ENCODE measurements at places on chromosomes 13 and 19.
A peak's percentile ranks its signal among the peaks of the same experiment; 100 is the strongest.

DNA sequence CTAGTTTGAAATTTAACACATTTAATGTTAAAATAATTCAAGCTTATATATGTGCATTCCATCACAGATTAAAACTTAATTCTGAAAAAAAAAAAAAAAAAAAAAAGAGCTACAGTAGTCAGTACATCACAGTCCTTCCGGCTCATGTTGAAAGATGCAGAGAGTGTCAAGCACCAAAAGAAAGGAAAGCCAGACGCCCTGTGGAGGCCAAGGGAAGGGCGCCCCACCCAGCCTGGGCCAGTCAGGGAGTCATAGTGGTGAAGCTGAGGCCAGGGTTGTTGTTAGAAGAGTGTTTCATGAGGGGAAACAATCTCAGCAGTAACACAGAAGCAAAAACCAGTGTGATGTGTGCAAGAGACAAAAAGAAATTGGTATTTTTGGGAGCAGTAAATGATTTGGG lies 375.3 kb downstream of the MTUS2 start:
- no peak for DNase-seq

GRCh38 chr13:101747039-101747438 lies 294.6 kb downstream of the ITGBL1 start:
- no peak for DNase-seq

GRCh38 chr13:85709072-85709471 lies 90.1 kb downstream of the SLITRK6 start:
- no peak for DNase-seq

DNA sequence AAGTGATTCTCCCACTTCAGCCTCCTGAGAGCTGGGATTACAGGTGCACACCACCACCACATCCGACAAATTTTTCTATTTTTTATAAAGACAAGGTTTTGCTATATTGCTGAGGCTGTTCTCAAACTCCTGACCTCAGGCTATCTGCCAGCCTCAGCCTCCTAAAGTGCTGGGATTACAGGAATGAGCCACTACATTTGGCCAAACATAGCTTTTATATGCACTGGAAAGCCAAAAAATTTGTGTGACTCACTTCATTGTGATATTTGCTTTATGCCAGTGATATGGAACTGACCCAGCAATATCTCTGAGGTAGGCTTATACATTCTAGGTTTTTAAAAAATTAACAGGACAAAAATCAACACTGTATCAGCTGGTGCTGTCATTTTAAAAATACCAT lies 26.8 kb upstream of the ACOD1 start:
- no peak for DNase-seq

DNA sequence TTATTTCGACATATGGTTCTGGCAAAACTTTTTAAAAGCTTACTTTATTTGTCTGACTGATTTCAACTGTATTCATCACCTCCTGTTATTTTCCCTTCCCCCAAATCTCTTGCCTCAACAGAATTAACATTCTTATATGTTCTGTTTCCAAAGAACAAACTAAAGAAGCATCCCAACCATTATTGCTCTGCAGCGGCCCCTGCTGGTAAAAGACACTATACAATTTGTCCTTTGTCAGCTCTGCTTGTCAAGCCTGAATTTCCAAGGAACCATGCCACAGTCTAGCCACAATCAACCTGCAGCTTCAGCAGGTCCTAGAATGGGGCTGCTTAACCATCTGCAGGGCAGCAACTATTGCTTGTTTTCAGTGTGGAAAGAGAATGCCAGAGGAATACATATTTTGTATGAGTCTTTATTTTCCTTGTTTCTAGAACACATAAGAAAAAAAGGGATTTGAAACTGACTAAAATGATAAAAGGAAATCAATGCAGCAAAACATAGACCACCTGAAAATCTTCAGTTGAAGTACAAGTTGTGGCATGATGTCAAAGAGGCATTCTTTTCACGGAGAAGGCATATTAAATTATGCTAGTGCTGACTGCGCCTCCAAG lies 845.3 kb downstream of the DIAPH3 start:
- peak; percentile 14 for DNase-seq

GRCh38 chr19:14407605-14408484 lies 11.3 kb downstream of the DDX39A start:
- no peak for DNase-seq

DNA sequence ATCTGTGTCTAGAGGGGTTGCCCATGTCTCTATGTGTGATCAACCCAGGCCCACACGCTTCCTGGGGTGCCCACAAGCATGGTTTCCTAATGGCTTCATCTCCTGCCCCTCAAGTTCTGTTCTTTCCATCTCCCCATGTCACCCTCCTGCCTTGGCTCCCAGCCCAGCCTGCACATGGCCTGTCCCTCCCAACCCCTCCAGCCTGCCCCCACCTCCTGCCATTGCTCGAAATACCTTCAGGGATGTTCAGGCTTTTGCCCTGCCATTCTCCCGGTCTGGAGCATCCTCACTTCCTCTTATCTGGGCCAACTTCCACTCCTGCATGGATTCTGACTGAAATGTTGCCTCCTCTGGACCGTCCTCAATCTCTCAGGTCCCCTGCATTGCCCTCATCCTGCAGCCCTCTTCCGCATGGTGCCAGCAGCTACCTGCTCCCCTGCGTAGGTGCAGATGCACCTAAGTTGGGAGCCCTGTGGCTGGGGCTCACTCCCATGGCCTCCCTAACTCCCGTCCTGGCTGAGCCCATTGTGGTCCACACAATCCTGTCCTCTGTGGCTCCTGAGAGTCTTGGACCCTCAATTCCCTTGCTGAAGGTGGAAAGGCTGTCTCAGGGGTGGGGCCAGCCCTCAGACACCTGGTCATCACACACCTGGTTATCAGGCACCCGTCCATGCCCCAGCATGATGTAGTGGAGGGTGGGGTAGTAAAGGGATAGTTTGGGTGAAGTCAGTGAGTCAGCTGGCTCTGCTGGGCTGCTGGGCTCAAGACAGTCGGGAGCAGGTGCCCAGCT lies 152.1 kb downstream of the URI1 start:
- DNase-seq, result no peak

- DNase-seq, result no peak
Observed at GRCh38 chr19:7483720-7484201, 5.1 kb downstream of the PEX11G start.

GRCh38 chr13:97720896-97721295 lies 232.6 kb upstream of the IPO5 start:
- DNase-seq, result no peak

GRCh38 chr13:48533961-48534600 lies 1.2 kb upstream of the RCBTB2 start:
- no peak for DNase-seq

GRCh38 chr13:19864746-19865309 lies 1.4 kb upstream of the ZMYM5 start:
- DNase-seq, result peak; percentile 50

- DNase-seq, result no peak
Observed at GRCh38 chr13:113064000-113064533, 41.5 kb upstream of the F7 start.

DNA sequence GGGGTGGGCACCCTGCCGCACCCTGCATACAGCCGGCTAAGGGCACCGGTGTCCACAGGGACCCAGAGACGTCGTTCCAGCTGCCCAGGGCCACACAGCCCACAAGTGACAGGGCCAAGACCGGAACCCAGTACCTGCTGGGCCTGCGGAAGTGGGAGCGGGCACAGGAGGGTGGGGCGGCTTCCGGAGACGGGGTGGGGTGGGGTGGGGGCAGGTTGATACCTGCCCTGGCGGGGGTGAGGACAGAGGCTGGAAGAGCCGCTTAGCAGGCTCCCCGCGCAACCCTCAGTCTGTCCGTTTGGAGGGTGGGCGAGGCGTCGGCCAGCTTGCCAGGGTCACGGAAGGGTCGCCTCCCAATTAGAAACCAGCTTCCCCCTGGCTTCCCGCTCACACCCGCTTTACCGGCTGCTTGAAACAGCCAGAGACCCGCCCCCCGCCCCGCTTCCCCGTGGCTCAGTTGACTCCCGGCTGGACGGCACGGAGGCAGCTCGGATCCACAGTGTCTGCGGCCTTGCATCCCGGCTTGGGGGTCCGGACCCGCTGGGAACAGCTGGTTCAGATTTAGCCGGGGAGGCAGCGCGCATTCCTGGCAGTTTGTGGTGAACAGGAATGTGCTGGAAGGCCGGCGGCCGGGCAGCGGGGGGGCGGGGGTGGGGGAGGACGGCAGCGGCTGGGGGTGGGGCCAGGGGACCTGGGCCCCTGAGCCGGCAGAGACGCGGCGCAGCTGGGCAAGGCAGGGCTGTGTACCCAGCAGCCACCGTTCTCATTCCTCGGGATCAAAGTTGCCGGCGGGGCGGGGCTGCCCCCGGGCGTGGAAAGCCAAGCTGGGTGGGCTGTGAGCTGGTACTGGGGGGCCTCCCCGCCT lies 1.9 kb downstream of the CNN2 start:
- no peak for DNase-seq

DNA sequence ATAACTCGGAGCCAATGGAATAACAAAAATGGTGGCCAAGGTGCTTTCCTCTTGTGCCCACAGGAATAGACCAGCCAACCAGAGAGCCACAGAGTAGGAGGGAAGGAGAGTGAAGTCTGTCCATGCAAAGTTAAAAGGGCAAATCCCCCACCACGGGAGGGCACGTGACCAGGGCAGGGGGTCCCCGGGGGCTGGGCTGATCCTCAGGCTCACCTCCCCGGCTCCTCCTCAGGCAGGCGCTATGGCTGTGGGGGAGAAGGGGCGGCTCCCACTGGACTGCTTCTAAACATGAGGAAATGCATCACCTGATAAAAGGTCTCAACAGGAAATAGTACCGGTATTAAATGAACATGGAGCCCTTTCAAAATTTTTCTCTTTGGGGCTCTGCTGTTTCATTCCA lies 73.2 kb upstream of the SLC15A1 start:
- DNase-seq, result no peak

- DNase-seq, result no peak
Observed at GRCh38 chr19:33211794-33212435, 13.7 kb downstream of the SLC7A10 start.

- no peak for DNase-seq
Observed at GRCh38 chr13:91292630-91293221, 54.8 kb upstream of the MIR17HG start.

GRCh38 chr13:112896736-112897602 lies 72.0 kb upstream of the MCF2L start:
- no peak for DNase-seq

- DNase-seq, result no peak
Observed at GRCh38 chr13:35468195-35468594, 8.3 kb downstream of the MAB21L1 start.

- no peak for DNase-seq
Observed at GRCh38 chr19:18520848-18521691, 800 bp downstream of the ELL start.

DNA sequence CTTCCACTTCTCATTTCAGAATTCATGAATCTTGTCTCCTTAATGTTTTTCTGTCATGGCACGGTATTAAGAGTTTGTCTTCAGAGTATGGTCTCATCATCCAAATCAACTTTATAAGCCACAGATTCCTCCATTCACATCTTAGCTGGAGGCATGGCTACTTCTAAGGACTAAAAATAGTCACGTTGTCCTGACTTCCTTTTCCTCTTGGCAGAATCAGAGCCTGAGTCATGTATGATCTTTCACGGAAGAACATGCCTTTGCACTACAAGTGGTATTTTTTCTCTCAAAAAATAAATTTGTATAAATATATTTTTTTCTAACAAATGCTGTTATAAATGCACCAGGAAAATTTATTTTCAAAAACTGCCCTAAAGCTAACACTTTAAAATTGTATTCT lies 71.4 kb downstream of the ALOX5AP start:
- no peak for DNase-seq

DNA sequence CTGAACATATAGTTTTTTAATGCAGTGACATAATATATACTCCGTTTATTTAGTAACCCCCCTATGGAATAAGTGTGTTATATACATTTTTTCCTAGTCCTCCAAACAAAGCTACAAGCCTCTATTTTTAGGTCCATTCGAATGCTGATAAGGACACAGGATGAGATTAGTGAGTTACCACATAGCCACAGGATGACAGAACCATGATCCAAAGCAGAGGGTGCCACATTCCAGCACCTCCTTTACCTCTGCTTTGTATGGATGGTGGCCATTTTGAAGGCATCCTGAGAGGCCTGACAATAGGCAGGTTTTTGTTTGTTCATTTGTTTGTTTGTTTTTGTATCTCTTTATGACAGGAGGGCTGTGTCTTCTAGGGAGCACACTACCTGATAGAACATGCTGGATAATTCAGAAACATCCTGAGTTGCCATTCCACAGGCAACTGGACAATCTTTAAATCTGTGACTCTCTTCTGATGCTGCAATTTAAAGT lies 186.3 kb downstream of the MTUS2 start:
- DNase-seq, result no peak

- DNase-seq, result no peak
Observed at GRCh38 chr19:35031072-35031881, 1.0 kb downstream of the SCN1B start.

DNA sequence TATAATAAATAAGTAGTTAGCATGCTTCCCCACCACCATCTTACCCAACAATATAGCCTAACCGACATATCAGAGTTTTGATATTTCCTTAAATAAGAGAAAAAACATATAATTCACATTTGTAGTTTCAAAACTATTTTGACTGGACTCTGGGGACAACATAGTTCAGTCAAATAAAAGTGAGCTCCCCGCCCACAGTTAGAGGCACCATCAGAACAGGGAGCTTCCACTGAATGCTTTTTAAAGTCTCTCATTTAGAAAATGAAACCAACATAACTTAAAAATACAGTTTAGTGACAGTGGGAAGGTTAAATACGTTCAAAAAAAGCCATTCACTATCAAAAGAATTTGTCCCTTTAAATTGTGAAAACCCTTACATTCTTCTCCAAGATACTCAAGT lies 92.8 kb downstream of the EPSTI1 start:
- DNase-seq, result no peak

- DNase-seq, result no peak
Observed at GRCh38 chr13:113041293-113041690, 64.3 kb upstream of the F7 start.

DNA sequence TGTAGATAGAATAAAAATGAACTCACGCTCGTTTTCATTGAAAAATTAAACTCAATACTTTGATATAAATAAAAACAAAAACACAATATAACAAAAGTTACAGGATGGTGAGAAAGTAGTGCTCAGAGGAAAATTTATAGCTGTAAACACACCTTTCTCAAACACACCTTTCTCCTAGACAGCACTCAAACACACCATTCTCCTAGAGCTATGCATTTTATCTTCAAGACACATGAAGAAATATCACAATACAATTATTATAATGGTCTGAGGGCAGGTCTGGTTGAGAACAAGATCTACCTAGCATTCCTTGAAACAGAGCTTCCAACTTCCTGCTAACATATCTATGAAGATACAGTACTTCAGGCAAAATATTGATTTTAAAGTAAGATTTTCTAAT lies 183.4 kb upstream of the NBEA start:
- DNase-seq, result no peak

DNA sequence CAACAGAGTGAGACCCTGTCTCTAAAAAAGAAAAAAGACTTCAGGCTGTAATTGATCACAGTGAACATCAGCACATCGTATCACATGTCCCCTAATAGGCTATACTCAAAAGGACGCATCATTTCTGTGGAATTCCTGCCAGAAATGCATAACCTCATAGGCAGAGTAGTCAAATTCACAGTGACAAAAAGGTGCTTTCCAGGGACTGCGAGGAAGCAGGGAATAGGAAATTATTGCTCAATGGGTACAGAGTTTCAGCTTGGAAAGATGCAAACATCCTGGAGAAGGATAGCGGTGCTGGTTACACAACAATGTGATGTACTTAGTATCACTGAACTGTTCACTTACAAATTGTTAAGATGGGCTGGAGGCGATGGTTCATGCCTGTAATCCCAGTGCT lies 41.1 kb upstream of the MRI1 start:
- no peak for DNase-seq

Data from stimulated activated CD8-positive, alpha-beta memory T cell treated with anti-CD3 and anti-CD28 coated beads, Interleukin-12 subunit alpha, Interleukin-12 subunit beta, amount 100 ng/mL, for 1 hour (primary cell).